ENCODE measurements at places on chromosomes 7 and 10.

DNA sequence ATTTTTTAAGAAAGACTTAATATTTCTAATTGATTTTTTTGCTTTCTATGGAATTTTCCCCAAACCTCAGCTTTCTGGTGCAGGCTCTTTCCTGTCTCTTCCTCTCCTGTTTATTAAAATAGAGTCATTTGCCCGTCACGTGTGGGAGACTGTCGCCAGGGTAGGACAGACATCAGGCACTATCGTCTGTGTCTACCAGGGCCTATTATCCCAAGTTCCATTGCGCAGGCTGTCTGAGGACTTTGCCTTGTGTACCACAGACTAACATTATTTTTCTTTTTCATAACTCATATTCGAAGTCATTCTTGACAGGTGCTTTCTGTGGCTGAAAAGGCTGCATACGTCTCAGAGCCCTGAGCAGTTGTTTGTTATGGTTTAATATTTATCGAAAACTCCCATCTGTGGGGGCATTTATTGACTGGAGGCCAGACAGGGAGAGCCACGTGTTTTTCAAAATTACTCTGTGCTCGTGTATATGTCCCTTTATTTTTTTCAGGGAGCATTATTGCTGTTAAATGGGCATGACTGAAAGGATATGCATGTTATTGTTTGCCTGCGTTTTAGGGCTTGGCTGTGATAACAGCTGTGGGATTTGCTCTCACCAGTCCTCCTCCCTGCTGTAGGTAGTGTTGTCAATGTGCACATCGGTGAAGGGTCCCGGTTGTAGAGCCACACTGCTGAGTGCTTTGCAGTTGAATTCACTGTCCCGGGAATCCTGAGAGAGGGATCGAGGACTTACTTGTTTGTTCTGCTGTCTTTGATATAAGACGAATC is 89.8 kb downstream of the CAMK1D start:
- DNase-seq, result no peak

- DNase-seq, result no peak
Measured at GRCh38 chr10:119101366-119102098, 2.4 kb upstream of the DENND10 start.

- no peak for DNase-seq
Measured at GRCh38 chr10:82660205-82660604, 785.2 kb downstream of the NRG3 start.

GRCh38 chr7:112876877-112877276 is 86.7 kb upstream of the TMEM168 start:
- no peak for DNase-seq

GRCh38 chr10:89351780-89352597 is 24.2 kb downstream of the IFIT3 start:
- no peak for DNase-seq

DNA sequence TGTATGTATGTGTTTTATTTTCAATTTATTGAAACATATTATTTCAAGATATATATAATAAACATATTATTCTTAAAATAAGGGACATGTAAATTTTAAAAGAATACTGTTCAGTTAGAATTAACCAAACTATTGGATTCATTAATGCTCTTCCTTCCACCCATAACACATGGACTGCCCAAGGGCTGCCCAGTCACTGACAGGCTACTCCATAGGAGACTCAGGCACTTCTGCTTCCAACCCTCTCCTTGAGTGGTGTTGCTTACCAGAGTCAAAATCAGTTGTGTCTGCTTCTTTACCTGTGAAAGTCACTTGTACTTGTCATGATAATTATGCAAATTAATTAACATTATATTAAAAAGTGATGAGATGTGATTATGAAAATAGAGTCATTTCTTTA is 9.8 kb upstream of the GPR37 start:
- DNase-seq, result no peak

DNA sequence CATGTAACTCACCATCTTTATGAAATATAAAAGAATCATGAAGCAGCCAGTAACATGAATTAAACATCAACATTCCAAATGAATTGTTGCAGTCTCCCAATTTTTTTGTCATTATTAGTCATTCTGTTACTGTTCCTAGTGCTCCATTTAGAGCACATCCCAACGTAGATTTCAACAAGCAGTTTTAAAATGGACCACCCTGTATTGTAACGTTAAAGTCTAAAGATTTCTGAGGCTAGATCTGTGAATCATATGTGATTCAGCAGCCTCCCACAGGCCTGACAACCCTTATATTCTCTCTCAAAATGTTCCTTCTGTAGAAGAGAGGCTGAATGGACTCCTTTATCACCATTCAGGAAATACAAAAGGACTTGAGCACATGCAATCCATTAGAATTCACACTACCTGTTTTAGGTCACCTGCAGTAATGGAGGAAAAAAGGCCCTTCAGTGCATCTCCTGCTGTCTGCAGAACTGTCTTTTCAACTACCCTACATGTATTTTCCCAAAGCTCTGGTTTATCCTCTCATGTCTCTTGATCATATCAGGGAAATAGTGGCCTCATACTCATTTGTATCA is 81.4 kb downstream of the CACNA2D1 start:
- no peak for DNase-seq

- DNase-seq, result no peak
Measured at GRCh38 chr10:59006511-59007306, 169.7 kb upstream of the PHYHIPL start.

- DNase-seq, result no peak
Measured at GRCh38 chr7:122304319-122304975, at the start of gene FEZF1. TSS of gene FEZF1 (minus strand) at chr7:122304750. CDS start at chr7:122304437, 313 bp downstream.

DNA sequence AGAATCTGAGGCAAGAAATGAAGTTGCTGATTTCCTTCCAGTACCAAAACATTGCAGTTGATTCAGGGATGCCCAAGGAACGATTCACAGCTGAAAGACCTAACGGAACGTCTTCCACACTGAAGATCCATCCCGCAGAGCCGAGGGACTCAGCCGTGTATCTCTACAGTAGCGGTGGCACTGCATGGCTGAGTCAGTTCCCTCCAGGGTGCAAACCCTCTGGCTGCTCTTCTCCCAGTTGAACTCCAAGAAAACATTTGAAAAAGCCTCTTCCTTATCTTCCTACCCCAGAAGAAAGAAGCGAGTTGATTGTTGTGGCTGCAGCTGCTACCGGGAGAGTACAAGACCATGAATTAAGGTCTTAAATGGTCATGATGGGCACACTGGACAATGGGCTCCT is 147.1 kb upstream of the PRSS1 start:
- DNase-seq, result no peak

DNA sequence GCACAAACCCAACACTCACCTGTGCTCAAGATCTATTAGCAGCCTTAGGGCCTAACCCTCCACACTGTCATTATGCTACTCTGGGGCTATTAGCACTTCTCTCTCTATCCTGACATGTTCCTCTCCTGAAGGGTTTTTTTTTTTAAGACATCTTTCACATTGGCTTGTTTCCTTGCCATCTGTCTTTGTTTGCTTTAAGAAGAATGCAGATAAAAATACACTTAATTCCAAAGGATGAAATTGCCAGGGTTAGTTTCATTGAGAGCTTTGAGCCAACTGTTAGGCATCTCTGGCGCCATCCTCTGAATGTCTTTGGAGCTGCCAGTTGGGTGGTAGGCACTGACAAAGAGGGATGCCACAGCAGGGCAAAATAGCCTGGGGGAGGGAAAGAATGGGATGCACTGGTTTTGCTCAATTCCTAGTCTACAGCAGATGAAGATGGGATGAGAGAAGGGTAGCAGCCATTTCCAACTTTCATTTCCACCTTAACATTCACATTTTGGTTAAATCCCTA is 399.2 kb downstream of the SORCS1 start:
- no peak for DNase-seq

DNA sequence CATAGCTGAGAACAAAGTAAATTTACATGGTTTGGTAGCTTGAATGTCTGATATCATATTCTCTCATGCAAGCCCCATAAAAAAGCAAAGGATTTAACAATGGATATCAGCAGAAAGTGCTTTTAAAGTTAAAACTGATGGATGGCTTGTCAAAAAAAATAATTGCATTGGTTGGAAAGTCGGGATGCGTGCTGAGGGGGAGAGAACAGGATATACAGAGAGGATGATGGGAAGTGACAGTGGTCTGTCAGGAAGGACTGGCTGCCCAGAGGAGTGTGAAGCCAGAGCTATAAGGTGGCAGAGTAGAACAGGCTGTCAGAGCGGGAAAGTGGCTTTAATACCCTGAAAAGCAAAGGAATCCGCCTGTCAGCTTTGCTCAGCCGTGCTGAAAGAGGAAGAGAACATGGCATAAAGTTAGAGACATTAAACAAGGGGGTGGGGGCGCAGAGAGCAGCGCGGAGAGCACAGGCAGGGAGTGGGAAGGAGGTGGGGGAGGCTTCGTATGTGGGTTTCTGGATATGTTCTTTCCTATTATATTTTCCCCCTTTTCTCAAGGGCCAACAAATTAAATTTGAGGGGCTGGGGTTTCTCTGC is 493.0 kb downstream of the LRMDA start:
- DNase-seq, result no peak

GRCh38 chr10:108180878-108181277 is 1016.4 kb upstream of the SORCS1 start:
- no peak for DNase-seq

GRCh38 chr7:120564145-120564544 is 291.2 kb downstream of the KCND2 start:
- no peak for DNase-seq

DNA sequence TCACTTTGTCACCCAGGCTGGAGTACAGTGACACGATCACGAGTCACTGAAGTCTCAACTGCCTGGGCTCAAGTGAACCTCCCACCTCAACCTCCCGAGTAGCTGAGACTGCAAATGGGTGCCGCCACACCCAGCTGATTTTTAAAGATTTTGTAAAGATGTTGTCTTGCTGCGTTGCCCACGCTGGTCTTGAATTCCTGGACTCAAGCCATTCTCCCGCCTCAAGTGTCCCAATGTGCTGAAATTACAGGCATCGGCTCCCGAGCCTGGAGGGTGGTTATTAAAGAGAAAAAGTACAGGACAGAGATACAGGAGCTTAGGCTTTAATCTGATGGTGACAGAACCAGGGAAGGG is 55.1 kb downstream of the KCTD7 start:
- DNase-seq, result no peak

GRCh38 chr7:138608275-138608674 is 92.9 kb downstream of the SVOPL start:
- no peak for DNase-seq

DNA sequence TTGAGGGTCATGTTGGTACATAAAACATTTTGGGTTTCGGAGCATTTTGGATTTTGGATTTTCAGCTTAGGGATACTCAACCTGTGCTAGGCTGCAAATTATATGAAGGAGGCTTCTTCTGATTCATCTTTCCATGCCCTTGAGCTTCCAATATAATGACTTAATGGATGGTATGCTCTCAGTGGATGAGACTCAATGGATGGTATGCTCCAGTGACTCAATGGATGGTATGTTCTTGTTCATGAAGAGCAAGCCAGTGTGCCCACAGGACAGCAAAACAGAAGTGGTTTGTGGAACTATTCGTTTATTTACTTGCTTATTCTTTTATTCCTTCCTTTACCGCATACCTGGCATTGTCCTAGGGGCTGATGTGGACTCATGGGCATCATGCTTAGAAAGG is 969.6 kb downstream of the LRMDA start:
- no peak for DNase-seq

DNA sequence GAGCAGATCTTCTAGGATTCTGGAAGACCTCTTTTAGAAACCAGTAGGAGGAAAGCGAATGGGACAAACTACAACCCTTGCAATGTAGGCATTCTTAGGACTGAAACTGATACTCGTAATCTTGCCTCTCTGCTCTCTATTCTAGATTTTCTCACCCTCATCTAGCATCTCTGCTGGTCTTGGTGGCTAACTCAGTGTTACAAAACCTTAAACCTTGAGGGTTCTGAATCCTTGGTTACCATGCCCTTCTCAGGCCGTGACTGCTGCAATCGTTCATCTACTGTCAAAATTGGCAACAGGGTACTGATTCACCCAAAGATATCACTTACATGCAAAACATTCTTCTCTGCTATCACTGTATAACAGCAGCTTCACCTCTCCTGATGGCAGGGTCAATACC is 55.2 kb downstream of the SAMD9 start:
- no peak for DNase-seq

- no peak for DNase-seq
Measured at GRCh38 chr10:115951242-115951641, 321.8 kb downstream of the GFRA1 start.

DNA sequence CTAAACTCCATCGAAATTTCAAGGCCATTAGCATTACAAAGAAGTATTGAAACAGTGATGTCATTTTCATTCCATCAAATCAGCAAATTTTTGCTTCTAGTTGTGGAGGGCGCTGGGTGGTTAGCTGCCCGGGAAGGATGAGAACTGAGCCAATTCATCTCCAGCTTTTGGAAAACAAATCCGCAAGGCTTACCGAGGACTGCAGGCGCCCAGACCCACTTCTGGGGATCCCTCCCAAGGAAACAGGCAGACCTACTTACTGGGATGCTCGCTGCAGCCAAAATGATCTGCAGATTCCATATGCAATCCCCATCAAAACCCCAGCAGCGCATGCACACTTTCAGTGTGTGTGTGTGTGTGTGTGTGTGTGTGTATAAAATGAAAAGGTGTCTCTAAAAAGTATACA is 19.2 kb downstream of the TNRC18 start:
- no peak for DNase-seq

GRCh38 chr7:146185844-146186243 is 69.2 kb downstream of the CNTNAP2 start:
- DNase-seq, result no peak

DNA sequence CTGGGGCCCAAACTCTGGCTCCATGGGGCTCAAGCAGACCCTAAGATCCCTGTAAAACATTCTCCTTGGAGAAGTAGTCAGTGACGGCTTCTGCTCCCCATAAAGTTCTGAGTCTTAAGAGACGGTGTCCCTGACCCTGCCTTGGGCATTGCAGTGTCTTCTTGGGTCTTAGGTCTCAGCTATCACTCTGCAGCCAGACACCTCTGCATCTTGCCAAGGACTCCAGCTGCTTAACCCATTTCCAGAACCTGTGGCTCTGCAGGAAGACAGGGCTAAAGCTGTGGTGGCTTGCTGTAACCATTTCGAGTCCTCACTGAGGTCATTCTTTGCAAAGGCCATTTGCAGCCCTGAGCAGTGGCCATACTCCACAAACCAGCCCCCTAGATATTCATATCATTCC is 337.1 kb upstream of the ZMIZ1 start:
- DNase-seq, result no peak

- DNase-seq, result no peak
Measured at GRCh38 chr7:30465811-30466180, 12.8 kb downstream of the NOD1 start.

DNA sequence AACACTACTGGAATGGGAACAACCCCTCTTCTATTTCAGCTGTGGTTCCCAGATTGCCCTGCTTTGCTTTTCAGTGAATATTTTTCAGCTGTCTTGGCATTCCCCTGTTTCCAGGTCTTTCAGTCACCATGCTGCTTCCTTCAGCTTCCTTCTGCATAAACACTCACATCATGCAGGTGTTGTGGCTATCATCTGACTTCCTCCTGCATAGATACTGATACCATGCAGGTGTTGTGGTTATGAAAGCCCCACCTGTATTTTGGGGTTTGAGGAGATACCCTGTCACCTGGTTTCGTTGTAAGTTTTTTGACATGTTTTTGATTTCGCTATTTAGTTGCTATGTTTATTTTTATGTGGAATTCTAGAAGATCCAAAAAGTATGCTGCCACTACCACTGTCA is 71.5 kb downstream of the SLC35B4 start:
- no peak for DNase-seq

GRCh38 chr7:108578937-108579336 is 9.3 kb downstream of the DNAJB9 start:
- DNase-seq, result no peak

- no peak for DNase-seq
Measured at GRCh38 chr7:116337800-116338199, 127.5 kb downstream of the TES start.
